ENCODE measurements at places on chromosomes 5 and 9. TPM values are rescaled to one million over a fixed set of nuclear protein-coding genes. Genes with fewer than 3 reads are reported as not detected.

The PCDHGA10 gene
- total RNA-seq, result not detected

The PCDHB8 gene
- 0.32 TPM for total RNA-seq

The SHC3 gene
- total RNA-seq, result 0.32 TPM

The FOXD4L6 gene
- total RNA-seq, result not detected

The MAP1B gene
- total RNA-seq, result 31.8 TPM

The MARVELD2 gene
- total RNA-seq, result 2.0 TPM

The ZBTB34 gene
- total RNA-seq, result 3.3 TPM

The LMAN2 gene
- total RNA-seq, result 194 TPM

The LRRC8A gene
- 52.8 TPM for total RNA-seq

The SLC36A3 gene
- not detected for total RNA-seq

The IDNK gene
- 6.7 TPM for total RNA-seq

The CFAP90 gene
- 0.59 TPM for total RNA-seq

The LIX1 gene
- not detected for total RNA-seq

The PLPPR1 gene
- not detected for total RNA-seq

The OSTF1 gene
- 14.2 TPM for total RNA-seq

The ADAMTS16 gene
- total RNA-seq, result 1.9 TPM

The SHOC1 gene
- total RNA-seq, result not detected

The GABRA1 gene
- not detected for total RNA-seq

The BTNL9 gene
- total RNA-seq, result 0.83 TPM

The SPRY4 gene
- total RNA-seq, result 5.0 TPM

The UAP1L1 gene
- 17.0 TPM for total RNA-seq

The OLFML2A gene
- total RNA-seq, result 17.8 TPM

The SV2C gene
- total RNA-seq, result not detected

The PCDH12 gene
- total RNA-seq, result 0.02 TPM

The PTCH1 gene
- total RNA-seq, result 1.8 TPM

The TAF11L8 gene
- total RNA-seq, result not detected

The PTGES gene
- 139 TPM for total RNA-seq

The SPATA31A3 gene
- not detected for total RNA-seq

The AK8 gene
- total RNA-seq, result 1.4 TPM

The PCDHGB3 gene
- 0.17 TPM for total RNA-seq

The DND1 gene
- total RNA-seq, result 0.92 TPM

The FRRS1L gene
- 0.18 TPM for total RNA-seq

The NAIP gene
- total RNA-seq, result 0.31 TPM

The MYMK gene
- not detected for total RNA-seq
